ENCODE measurements at places on chromosomes 5 and 9.

- peak overlapping the region; percentile 82 for H3K27ac ChIP-seq
- peak; percentile 80 for DNase-seq
- H3K4me3 ChIP-seq = peak overlapping the region; percentile 88
- no peaks in the 10 kb centered on the region for H3K27me3 ChIP-seq
- peaks cover 67% of the 10 kb centered on the region for H3K4me1 ChIP-seq
Observed at GRCh38 chr5:139565411-139566305, 4.5 kb downstream of the UBE2D2 start.

- H3K36me3 ChIP-seq = no peaks in the 10 kb centered on the region
- H3K27ac ChIP-seq = no peak overlapping the region
- no peak for DNase-seq
- no peaks in the 10 kb centered on the region for H3K4me1 ChIP-seq
- no peak overlapping the region for H3K4me3 ChIP-seq
Observed at GRCh38 chr5:123800640-123801039, 288.7 kb downstream of the CSNK1G3 start.

GRCh38 chr9:127904561-127905003 lies 5.2 kb upstream of the ST6GALNAC6 start:
- H3K4me3 ChIP-seq = peak overlapping the region; percentile 91
- no peak for DNase-seq
- H3K4me1 ChIP-seq = peaks cover 27% of the 10 kb centered on the region
- H3K27me3 ChIP-seq = no peaks in the 10 kb centered on the region
- peak overlapping the region; percentile 100 for H3K27ac ChIP-seq

DNA sequence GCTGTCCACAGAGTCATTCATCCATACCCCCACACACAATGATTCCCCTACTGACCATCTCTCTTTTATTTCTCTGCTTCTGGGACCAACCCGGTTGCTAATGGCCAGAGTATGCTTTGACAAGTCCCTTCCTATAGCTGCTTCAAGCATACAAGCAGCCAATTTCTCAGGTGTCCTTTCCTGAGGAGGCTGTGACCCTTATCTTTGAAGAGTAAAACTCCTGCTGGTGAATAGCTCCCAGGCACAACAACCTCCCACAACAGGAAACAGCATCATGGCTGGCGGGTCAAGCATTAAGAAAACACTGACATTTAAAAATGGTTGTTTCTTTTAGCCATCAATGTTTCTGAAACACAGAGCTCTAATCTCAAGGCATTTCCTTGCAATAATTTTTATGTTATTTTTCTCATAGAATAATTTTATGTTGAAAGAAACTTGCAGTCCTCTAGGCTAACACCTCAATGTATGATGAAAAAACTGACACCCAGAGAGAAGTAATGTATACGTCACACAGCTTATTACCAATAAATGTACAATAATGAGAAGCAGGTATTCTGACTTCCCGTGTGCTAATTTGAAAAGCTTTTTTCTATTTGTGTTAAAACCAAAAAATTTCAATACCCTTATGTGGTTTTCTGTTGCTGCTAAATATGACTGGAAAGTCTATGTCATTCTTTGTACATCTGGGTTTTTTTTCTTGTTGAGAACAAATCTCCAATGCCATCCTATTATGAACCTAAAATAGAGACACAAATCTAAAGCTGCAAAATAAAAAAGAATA lies 7.5 kb upstream of the PAM start:
- no peaks in the 10 kb centered on the region for H3K36me3 ChIP-seq
- H3K27ac ChIP-seq = no peak overlapping the region
- H3K4me3 ChIP-seq = no peak overlapping the region
- no peaks in the 10 kb centered on the region for H3K4me1 ChIP-seq
- no peak for DNase-seq

GRCh38 chr9:109428854-109429253 lies 69.3 kb downstream of the PTPN3 start:
- peaks cover 26% of the 10 kb centered on the region for H3K27me3 ChIP-seq
- no peak for DNase-seq
- H3K27ac ChIP-seq = no peak overlapping the region
- no peaks in the 10 kb centered on the region for H3K36me3 ChIP-seq

DNA sequence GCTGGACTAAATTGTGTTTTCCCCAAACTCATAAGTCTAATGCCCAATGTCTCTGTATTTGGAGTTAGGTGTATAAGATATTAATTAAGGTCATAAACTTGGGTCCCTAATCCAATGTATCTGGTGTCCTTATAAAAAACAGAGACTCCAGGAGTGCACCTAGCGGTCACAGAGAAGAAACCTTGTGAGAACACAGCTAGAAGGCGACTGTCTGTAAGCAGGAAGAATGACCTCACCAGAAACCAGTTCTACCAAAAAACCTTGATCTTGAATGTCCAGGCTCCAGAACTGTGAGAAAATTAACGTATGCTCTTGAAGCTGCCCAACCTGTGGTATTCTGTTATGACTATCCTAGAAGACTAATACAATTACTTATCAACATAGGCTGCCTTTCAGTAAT lies 591.7 kb upstream of the PTPRD start:
- H3K27ac ChIP-seq = no peak overlapping the region
- no peaks in the 10 kb centered on the region for H3K4me1 ChIP-seq

GRCh38 chr9:33860200-33860871 lies 43.4 kb downstream of the UBE2R2 start:
- no peak overlapping the region for H3K4me3 ChIP-seq
- H3K4me1 ChIP-seq = peaks cover 58% of the 10 kb centered on the region
- no peak overlapping the region for H3K27ac ChIP-seq
- no peak for DNase-seq

- peak; percentile 36 for DNase-seq
- H3K27ac ChIP-seq = no peak overlapping the region
- no peak overlapping the region for H3K4me3 ChIP-seq
- H3K36me3 ChIP-seq = peaks cover 7% of the 10 kb centered on the region
Observed at GRCh38 chr5:97231025-97231636, 48.1 kb upstream of the RIOK2 start.

- H3K4me1 ChIP-seq = peaks cover 40% of the 10 kb centered on the region
- no peak for DNase-seq
- no peaks in the 10 kb centered on the region for H3K36me3 ChIP-seq
- peak overlapping the region; percentile 87 for H3K27ac ChIP-seq
Observed at GRCh38 chr5:17400724-17401469, 97.1 kb upstream of the TAF11L2 start.

- no peak overlapping the region for H3K27ac ChIP-seq
- no peak overlapping the region for H3K4me3 ChIP-seq
- no peak for DNase-seq
- no peaks in the 10 kb centered on the region for H3K4me1 ChIP-seq
Observed at GRCh38 chr5:123138774-123139173, 49.7 kb downstream of the PRDM6 start.

DNA sequence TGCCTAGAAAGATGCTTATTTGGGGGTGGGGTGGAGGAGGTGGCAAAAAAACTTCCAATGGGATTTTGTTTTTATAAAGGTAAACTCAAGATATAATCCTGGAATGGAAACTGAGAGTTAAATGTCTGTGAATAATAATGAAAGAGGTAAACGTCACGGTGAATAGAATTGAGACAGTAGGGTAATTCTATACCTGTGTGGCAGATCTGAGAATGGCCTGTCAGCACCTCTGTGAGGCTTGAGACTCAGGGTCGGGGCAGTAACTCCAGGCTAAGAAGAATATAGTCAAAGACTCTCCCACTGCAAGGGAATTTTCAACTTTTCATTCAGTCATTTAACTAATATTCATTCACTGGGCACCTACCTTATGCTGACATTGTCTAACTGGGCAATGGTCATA lies 581.2 kb upstream of the ZNF608 start:
- H3K4me1 ChIP-seq = no peaks in the 10 kb centered on the region
- no peak for DNase-seq
- H3K36me3 ChIP-seq = no peaks in the 10 kb centered on the region
- H3K4me3 ChIP-seq = no peak overlapping the region
- H3K27ac ChIP-seq = no peak overlapping the region
- no peaks in the 10 kb centered on the region for H3K27me3 ChIP-seq

GRCh38 chr5:131396630-131397273 lies 132.9 kb downstream of the CDC42SE2 start:
- H3K27ac ChIP-seq = peak overlapping the region; percentile 90
- no peaks in the 10 kb centered on the region for H3K27me3 ChIP-seq
- DNase-seq = no peak

DNA sequence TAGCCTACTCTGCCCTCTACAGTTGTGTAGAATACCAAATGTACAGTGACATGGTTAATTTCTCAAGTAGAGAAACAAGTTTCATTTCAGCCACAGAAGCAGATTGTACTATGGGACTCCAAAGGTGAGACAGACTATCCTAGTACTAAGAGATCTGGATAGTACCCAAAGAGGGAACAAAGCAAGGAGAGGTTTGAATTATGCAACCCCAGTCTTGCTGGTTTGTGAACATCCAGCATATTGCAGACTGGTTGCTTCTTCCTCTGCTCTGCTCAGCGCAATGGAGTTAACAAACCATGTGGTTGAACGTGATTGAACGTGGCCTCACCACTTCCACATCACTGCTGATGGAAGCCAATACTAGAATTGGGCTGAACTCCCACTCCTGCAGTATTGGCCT lies 43.3 kb upstream of the ALDOB start:
- H3K27me3 ChIP-seq = peaks cover 35% of the 10 kb centered on the region
- H3K27ac ChIP-seq = no peak overlapping the region
- no peak for DNase-seq
- no peaks in the 10 kb centered on the region for H3K4me1 ChIP-seq

DNA sequence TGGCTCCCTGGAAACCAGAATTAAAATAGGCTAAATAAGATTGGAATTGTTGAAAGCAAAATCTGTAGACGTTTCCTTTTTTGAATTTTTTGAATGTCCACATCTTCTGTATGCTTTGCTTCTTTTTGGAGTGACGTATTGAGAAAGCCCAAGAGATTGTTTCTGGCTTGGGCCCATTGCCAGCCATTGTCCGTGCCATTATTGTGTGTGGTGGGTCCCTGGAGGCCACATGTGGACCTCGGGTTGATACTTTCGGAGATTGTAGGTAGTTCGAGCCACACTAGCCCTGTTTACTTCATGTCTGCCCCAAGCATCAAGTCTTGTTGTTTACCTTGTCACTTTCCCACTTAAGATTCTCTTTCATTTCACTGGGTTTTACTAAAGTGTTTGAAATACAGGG lies 106.0 kb downstream of the PALM2AKAP2 start:
- H3K27me3 ChIP-seq = no peaks in the 10 kb centered on the region
- no peak overlapping the region for H3K4me3 ChIP-seq
- no peaks in the 10 kb centered on the region for H3K4me1 ChIP-seq
- no peaks in the 10 kb centered on the region for H3K36me3 ChIP-seq
- no peak for DNase-seq

DNA sequence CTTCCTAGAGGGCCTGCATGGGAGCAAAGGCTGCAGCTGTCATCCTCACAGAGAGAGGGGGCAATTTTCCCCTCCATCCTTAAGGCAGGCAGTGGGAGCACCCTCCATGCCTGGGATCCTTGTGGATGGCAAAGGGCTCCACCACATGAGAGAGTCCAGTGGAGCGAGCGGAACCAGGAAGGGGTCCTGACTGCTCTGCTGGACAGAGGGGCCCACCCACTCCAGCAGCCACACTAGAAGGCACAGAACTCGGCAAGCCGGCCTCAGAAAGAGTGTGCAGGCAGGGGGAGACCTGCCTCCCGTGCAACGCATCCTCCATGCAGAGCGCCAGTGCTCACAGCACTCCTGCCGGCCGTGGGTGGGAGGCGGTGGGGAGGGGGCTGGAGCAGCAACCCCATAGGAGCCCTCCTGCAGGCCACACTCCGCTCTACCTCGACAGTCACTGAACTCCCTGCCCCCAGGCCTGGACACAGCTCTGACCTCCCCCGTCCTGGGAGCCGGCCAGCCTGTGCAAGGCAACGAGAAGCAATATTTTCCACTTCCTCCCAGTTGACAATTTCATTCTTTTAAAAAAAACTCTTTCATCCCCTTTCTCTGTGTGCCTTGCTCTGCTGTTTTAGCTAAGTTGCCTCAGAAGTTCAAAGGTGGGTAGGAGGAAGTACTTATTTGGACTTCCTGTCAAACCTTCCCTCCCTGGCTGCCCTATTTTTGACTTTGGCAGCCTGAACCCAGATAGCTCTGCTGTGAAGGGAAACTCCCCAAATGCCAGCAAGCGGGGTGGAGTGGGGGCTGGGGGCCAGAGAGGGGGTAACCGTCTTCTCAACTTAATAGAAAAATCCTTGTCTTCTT lies 5.3 kb upstream of the LCP2 start:
- peaks cover 43% of the 10 kb centered on the region for H3K4me1 ChIP-seq
- H3K27me3 ChIP-seq = no peaks in the 10 kb centered on the region
- DNase-seq = no peak
- no peak overlapping the region for H3K27ac ChIP-seq
- no peaks in the 10 kb centered on the region for H3K36me3 ChIP-seq

DNA sequence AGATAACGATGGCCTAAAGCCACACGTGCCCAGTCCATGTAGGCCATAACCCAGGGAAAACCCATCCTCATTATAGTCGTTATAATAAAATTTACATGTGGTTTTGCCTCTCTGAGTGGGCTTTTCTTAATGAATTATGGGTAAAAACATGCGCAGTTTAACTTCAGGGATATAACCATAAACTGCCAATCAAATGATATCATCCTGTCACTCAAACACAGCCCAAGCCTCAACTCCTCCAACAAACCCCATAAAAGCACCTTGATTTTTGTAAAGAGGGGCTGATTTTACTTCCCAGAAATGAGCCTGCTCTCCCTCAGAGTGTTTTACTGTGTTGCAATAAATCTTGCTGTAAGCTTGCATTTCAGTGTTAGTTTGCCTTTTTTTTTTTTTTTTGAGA lies 15.8 kb upstream of the SETX start:
- no peak overlapping the region for H3K27ac ChIP-seq
- H3K27me3 ChIP-seq = no peaks in the 10 kb centered on the region
- H3K4me3 ChIP-seq = peak overlapping the region; percentile 6
- DNase-seq = no peak
- H3K36me3 ChIP-seq = no peaks in the 10 kb centered on the region

- H3K36me3 ChIP-seq = no peaks in the 10 kb centered on the region
- H3K27ac ChIP-seq = no peak overlapping the region
- H3K27me3 ChIP-seq = no peaks in the 10 kb centered on the region
- no peak overlapping the region for H3K4me3 ChIP-seq
- peaks cover 9% of the 10 kb centered on the region for H3K4me1 ChIP-seq
- DNase-seq = no peak
Observed at GRCh38 chr9:131297903-131298302, 8.4 kb downstream of the PLPP7 start.

- H3K36me3 ChIP-seq = no peaks in the 10 kb centered on the region
- peak within 1 kb of the TSS; percentile 80 for H3K4me3 ChIP-seq
- H3K27me3 ChIP-seq = peaks cover 67% of the 10 kb centered on the region
- no peak for DNase-seq
Observed at GRCh38 chr5:175657593-175658271, at the start of gene HRH2. Gene HRH2, plus strand, starts transcription at chr5:175658071. Its CDS starts 25,163 bp downstream, at chr5:175683234.

DNA sequence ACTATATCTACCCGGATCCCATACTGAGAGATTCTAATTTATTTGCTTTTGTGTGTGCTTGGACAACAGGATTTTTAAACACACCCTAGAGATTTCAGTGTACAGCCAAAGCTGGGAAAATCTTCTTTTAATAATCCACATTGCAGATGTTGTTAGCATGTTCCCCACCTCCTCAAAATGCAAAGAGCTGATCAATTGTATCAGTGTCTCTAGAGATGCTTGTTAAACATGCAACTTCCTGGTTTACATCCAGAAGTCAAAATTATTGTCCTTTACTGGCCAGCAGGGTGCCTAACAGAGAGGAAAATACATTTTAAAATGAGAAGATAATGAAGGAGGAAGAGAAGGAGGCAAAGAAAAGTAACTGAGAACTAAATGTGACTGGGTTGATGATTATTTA lies 793.3 kb downstream of the SEMA5A start:
- H3K36me3 ChIP-seq = no peaks in the 10 kb centered on the region
- H3K4me3 ChIP-seq = no peak overlapping the region
- DNase-seq = no peak
- H3K27ac ChIP-seq = no peak overlapping the region

Data from naive B cell (primary cell).